ENCODE measurements at places on chromosomes 3 and 15. TPM values are rescaled to one million over a fixed set of nuclear protein-coding genes. Genes with fewer than 3 reads are reported as not detected.
A peak's percentile ranks its signal among the peaks of the same experiment; 100 is the strongest.

Gene PEX11A
- polyA plus RNA-seq: 15.0 TPM

Gene RTP1
- not detected for polyA plus RNA-seq

Gene PAK6
- 0.47 TPM for polyA plus RNA-seq

Gene CHRD
- 3.1 TPM for polyA plus RNA-seq

Gene RHCG
- polyA plus RNA-seq: not detected

Gene SHF
- polyA plus RNA-seq: 17.5 TPM

Gene EXD1
- polyA plus RNA-seq: not detected

DNA sequence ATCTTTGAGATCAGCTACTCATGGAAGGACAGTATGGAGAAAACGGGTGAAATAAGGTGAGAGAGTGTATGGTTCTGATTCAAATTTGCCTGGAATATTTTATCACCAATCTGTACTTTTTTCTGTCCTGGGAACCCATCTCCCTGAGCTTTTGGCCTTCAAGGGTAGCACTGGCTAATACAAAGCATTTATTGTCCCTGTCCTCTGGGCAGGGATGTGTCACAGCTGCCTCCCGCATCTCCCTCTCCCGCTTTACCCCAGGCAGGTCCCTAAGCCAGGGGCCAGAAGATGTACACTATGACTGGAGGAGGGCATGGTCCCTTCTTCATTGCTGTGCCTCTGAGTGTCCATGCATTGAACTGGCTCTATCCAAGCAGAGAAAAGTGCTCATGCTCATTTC lies 201.7 kb upstream of the CHRNA7 start:
- no peak for DNase-seq

DNA sequence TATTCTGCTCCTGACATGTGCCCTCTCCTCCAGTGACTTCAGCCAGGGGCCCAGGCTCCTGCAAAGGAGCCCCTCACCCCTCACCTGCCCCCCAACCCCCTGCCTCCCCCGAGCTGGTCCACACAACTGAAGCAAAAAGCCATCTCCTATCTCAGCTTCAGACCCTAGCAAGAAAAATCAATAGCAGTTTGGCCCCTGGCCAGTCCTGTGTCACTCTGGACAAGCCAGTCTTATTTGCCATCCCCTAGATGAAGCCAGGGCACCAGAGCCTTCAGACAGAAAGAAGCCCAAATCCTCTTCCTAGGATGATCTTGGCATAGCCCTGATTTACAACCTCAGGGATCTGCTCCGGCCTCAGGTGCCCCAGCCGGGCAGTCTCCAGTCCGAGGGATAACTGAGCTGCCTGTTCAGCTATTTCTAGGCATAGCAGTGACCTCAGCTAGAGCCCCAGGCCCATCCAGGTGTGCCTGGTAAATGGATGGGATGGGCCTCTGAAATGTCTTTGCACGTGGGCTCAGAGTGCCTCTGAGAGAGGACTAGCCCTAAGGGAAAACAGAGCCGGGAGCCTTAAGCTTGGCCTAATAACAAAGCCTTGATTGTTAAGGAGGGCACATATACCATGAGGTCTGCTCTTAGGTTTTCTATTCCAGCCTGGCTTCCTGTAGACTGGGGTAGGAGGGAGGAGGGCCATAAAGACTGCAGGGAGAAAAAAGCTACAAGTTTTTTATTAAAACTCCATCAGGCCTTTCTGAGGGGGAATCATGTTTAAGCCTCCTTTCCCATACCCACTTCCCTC lies 242.0 kb downstream of the SHQ1 start:
- DNase-seq: no peak

GRCh38 chr3:177591379-177591778 lies 394.1 kb upstream of the TBL1XR1 start:
- DNase-seq: no peak

DNA sequence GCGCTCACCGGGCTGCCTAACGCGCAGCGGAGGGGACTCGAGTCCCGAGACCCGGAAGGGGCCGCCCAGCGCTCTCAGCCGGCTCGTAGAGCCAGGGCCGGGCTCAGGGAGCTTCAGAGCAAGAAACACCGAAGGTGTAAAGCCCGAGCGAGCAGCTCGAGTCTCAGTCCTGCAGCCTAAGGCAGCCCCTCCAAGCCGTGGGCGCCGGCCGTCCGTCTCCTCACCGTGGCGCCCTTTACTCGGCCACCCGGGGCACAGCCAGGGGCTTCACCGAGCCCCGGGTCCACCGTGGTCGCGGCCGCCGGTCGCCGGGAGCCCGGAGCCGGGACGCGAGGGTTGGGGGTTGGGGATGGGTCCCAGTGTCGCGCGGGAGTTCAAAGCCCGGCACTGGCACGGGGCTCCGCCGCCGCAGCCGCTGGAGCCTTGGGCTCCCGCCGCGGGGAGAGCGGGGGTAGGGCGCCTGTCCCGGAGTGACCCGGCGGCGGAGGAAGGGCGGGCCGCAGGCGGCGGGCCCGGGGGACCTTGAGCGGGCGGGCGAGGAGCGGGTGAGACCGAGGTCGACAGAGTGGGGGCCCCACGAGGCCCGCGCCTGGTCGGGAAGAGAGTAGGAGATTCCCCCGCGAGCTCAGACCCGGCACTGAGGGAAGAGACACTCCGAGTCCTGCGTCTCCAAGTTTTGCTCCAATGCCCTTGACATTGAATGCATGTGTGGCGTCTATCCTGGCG lies 26.9 kb upstream of the THRB start:
- peak; percentile 55 for DNase-seq

GRCh38 chr15:24955531-24955921 lies 739 bp downstream of the SNRPN start:
- peak; percentile 43 for DNase-seq

- no peak for DNase-seq
Observed at GRCh38 chr3:52494445-52494844, 693 bp upstream of the STAB1 start.

- no peak for DNase-seq
Observed at GRCh38 chr3:149933858-149934257, 36.8 kb downstream of the PFN2 start.

- DNase-seq: no peak
Observed at GRCh38 chr3:179038216-179038898, 33.3 kb downstream of the ZMAT3 start.

- DNase-seq: no peak
Observed at GRCh38 chr3:58560771-58561311, 16.4 kb downstream of the FAM107A start.

- DNase-seq: no peak
Observed at GRCh38 chr15:68286256-68286655, 8.7 kb downstream of the FEM1B start.

GRCh38 chr3:150254309-150254708 lies 153.8 kb upstream of the TSC22D2 start:
- DNase-seq: no peak

DNA sequence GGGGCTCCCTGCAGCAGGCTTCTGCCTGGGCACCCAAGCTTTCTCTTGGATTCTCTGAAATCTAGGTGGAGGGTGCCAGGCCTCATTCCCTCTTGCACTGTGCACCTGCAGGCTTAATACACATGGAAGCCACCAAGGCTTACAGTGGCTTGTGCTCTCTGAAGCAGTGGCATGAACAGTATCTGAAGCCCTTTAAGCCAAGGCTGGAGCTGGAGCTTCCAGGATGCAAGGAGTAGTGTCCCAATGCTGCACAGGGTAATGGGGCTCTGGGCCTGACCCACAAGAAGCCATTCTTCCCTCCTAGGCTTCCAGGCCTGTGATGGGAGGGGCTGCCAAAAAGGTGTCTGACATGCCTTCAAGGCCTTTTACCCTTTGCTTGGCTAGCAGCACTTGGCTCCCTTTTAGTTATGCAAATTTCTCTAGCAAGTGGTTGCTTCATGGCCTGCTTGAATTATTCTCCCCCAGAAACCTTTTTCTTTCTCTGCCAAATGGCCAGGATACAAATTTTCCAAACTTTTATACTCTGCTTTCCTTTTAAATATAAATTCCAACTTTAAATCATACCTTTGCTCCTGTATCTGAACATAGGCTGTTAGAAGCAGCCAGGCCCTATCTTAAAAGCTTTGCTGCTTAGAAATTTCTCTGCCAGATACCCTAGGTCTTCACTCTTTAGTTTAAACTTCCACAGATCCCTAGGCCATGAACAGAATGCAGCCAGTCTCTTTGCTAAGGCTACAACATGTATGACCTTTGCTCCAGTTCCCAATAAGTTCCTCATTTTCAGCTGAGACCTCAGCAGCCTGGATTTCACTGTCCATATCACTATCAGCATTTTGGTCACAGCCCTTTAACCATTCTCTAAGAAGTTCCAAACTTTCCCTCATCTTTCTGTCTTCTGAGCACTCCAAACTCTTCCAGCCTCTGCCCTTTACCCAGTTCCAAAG lies 201.1 kb upstream of the LRRFIP2 start:
- DNase-seq: no peak

DNA sequence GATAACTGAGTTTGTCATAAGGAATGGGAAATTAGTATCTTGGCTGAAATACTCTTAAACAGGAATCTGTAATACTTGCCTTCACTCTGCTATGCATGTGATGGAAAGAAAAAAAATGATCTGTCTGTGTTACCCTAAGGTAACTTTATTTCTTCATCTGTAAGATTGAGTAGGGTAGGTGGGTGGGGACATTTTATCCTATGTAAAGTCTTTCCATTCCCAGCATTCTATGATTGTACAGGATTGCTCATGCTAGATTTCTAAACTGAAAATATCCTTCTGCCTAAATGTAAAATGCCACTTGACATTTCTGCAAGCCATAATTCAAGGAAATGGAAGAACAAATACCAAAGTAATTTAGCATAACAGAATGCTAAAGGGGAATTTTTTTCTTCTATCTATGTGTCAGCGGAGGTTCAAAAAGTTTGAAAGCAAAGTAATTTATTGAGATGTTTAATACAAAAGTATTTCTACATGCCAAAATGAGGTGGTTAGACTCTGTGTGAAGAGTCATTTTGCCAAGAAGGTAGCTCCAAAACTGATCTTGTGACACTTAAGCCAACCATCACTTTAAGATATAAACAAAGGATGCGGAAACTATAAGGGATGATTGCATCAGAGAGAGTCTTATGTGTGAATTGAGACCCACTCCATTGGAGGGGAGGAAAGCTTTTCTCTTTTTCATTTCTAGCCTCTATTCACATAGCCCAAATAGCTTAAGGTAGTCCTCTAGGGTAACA lies 46.6 kb upstream of the SERPINI2 start:
- DNase-seq: no peak

DNA sequence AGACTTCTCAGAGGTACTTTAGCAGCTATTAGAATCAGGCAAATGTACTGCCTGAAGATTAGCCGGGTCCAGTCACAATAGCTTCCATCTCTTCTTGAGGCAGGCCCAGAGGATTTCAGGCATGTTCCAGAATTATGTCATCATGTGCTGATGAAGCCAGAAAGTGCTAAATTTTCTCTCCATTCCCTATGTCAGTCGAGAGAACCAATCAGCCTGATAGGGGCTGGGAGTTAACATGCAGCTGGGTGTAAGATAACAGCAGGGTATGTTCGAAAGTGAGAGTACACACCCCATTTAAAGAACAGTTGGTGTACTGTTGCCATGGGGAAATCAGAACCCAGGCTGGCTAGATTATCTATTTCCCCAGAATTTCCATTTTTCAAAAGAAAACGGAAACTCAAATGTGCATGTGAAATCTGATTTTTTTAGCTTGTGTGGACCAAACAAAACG lies 48.7 kb downstream of the MYH15 start:
- no peak for DNase-seq

GRCh38 chr15:97077975-97078374 lies 747.5 kb downstream of the NR2F2 start:
- DNase-seq: no peak

- no peak for DNase-seq
Observed at GRCh38 chr3:11558002-11558401, 85.7 kb downstream of the VGLL4 start.

DNA sequence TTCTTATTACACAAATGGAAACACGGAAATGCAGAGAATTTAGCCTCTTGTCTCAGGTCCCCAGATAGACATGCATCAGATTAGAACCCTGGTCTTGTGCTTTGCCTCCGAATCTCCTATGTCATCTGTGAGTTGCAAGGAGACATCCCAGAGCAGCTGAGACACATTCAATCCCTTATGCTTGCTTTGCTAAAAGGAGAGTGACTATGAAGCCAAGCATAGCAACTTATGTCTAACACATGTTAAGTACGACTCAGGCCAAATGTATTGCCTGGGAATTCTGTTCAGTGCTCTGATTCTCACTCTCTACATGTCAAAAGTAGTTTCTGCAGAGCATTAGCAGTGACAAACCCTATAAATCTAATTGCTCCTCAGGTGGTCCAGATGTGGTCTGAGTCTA lies 30.6 kb upstream of the LRRC3B start:
- DNase-seq: no peak

DNA sequence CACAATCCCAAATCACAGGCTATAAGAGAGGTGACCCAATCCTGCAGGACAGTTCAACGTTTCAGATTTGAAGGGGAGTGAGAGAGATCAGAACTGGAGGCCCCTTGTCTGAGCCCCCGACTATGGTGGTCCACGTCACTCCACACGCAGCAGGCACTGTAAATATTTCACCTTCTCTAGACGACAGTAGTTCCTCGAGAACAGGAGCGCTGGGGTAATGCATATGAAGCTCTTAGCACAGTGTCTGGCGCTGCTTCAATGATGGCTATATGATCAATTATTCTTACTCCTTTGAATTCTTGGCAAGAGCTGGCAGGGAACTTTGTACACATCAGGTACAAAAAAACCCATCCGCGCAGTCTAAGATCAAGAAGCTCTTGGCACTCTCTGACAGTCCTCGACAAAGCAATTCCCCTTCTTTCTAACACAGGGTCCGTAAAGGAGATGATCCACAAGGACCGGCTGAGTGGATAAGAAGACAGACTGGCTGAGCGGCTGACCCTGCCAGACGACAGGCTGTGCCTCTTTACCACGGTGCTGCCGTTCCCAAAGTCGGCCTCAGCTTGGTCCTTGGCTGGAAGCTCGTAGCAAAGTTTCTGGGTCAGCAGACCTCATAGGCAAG lies 522 bp upstream of the NRROS start:
- no peak for DNase-seq

GRCh38 chr3:152398495-152398894 lies 129.8 kb downstream of the MBNL1 start:
- DNase-seq: no peak

DNA sequence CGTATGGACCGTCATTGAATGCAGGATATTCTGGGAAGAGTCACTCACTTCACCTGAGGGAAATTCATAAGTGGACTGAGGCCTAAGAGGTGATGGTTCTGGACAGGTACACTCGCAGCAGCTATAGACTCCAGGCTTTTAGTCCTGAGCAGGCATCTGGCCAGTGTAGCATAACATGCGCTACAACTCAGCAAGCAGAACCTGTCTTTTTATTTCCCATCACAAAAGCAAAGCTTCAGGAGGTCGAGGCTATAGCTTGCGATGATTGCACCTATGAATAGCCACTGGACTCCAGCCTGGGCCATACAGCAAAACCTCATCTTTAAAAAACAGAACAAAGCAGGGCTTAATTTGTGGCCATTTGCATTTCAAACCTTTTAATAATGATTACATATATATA lies 185.8 kb downstream of the KCNH8 start:
- DNase-seq: no peak
